ENCODE measurements at places on chromosomes 1 and 21. TPM values are rescaled to one million over a fixed set of nuclear protein-coding genes. Genes with fewer than 3 reads are reported as not detected.

DNA sequence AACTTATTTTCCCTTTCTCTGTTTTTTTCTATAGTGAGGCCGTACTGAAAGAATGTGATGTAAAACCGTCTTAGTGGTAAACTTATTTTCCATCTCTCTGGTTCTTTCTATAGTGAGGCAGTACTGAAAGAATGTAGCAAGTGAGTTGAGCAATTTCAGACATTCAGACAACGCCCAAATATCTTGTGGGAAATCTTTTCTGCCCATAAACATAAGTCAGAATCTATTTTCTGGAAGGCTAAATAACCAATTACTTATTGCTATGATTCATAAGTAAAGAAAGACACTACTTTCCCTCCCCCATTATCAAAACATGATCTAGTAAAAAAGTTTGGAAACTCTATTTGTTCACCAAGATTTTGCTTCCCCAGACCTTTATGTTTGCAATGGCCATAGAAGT lies 18.8 kb upstream of the SCCPDH start:
- no peak for DNase-seq

DNA sequence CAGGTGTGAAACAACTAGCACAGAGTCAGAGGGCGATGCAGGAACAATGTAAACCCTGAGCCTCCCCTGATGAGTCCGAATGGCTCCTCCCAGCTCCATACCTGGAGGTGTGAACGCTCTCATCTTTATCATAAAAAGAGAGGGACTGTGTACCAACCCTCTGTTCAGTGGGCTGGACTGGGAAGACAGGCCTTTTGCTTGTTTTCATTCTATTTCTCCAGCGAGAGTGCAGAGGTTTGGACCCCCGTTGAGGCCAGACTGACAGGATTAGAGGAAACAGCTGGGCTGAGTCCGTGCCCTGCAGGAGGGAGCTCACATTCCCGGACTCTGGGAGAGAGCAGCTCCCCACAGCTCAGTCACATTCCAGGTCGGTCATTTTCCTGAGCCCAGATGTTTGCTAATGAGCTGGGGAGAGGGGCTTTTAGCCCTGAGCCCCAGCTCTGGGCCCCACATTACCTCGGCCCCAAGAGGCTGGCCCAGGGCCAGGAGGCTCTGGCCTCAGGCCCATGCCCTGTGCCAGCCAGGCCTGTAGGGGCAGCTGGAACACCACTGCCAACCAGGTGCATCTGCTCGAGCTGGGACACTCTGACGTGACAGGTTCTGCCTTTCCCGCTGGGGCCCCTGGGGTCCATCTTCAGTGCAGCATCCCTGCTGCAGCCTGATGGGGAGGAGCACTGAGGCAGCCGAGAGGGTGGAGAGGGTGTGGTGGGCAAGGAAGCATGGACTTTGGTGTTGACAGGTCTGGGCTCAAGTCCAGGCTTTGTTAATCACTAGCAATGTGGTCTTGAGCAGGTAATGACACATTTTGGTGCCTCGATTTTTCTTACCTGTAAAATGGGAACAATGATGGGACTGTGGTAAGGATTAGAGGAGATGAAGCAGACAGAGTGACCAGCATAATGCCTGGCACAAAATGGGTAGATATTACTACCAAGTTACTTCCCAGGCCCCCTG lies 3.5 kb upstream of the NBL1 start:
- peak; percentile 50 for DNase-seq

GRCh38 chr1:47385020-47385419 lies 31.1 kb upstream of the FOXE3 start:
- no peak for DNase-seq

- no peak for DNase-seq
These were observed 251.4 kb upstream of the B3GALT2 start for GRCh38 chr1:193437785-193438184.

- no peak for DNase-seq
These were observed 16.4 kb downstream of the CADM3 start for GRCh38 chr1:159187647-159188374.

DNA sequence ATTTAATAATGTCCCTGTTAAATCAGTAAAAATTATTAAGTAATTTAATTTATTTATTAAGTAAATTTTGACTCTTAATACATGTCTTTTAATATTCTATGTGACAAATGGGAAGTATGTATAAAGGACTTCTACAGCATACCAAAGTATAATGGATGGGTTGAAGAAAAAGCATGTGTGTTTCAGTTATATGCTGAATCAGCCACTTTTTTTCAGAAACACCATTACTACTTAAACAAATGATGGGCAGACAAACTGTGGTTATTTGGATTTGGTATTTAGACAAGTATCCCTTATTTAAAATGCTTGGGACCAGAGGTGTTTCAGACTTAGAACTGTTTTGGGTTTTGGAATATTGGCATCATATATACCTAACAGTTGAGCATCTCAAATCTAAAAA lies 176.3 kb upstream of the DMRTA2 start:
- DNase-seq: no peak

BRDT gene
- not detected for polyA plus RNA-seq

CD244 gene
- 1.2 TPM for polyA plus RNA-seq

SEC16B gene
- 9.1 TPM for polyA plus RNA-seq

LHX8 gene
- polyA plus RNA-seq: 0.37 TPM
